ENCODE measurements at places on chromosomes 2 and 18. TPM values are rescaled to one million over a fixed set of nuclear protein-coding genes. Genes with fewer than 3 reads are reported as not detected.

GRCh38 chr2:45233301-45233700 is 224.0 kb upstream of the SIX2 start:
- no peak for DNase-seq

The NOP58 gene
- 49.6 TPM for total RNA-seq

- DNase-seq = no peak
Observed at GRCh38 chr18:76259096-76259495, 235.9 kb downstream of the ZNF516 start.

The ANO7 gene
- 2.6 TPM for total RNA-seq

DNA sequence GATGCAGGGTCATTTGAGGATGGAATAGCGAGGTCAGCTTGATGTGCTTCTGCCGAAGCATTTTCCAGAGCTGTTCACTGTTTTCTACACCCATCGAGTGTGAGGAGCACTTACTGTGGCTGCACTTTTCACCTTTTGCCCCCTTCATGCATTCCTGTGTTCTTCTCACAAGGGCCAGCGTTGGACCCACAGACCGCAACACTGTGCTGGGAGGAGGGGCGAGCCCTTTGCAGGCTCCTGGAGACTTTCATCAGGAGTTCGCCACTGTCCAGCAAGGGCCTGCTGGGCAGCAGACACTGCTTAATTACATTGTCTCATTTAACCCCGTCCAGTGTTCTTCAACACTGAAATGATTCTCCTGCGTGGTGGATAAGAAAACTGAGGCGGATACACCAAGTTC is 29.9 kb downstream of the CYP26B1 start:
- DNase-seq = no peak

DNA sequence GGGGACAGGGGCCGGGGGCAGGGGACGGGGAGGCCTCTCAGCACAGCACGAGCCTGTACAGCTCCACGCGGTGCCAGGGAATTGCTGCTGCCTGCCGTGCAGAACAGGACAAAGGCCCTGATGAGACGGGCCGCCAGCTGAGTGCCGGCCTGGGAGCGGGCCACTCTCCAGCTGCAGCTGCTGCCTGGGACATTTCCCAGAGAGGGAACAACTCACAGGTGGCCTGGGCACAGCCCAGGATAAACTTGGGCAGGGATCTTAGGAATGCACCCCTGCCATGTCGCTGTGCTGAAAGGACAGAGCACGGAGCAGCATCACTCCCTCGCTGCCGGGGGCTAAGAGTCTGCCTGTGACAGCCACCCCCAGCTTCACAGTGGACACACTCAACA is 38.8 kb downstream of the CENPO start:
- peak; percentile 58 for DNase-seq

The ZNF385B gene
- not detected for total RNA-seq

DNA sequence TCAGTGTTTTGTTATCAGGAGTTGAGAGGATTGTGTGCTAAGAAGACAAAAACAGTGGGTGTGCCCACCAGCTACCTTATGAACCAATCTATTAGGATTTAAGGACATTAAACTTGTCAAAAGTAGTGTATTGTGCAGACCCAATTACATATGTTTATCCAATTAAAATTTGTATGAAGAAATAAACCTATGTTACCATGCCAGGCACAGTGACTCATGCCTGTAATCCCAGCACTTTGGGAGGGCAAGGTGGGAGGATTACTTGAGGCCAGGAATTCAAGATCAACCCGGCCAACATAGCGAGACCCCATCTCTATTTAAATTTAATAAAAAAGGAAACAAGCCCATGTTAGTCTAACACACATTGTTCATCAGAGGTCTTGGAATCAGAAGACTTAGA is 162.2 kb downstream of the IRS1 start:
- DNase-seq = no peak

DNA sequence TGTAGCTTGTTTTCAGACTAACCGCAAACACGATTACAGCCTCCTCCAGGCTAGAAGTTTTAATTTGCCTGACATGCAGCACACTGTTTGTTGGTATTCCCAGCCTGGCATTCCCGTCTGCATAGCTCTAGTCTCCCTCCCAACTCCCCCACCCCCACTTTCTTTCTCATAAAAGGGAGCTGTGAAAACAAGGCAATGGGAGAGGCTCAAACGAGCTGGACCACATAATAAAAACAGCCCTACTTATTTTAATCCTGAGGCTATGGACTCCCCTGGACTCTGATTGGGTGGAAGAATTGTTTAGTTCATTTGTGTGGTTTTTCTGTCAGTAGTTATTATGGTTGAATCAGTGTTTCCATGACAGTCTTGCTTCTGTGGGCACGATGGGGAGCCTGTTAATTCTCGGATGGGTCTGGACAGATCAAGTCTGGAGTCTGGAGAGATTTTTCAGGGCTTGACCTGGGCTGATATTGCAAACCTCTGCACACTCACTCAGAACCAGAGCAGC is 1.2 kb downstream of the STON1 start:
- DNase-seq = no peak

- DNase-seq = no peak
Observed at GRCh38 chr2:238657132-238658053, 190.5 kb upstream of the TWIST2 start.

- DNase-seq = no peak
Observed at GRCh38 chr18:48975120-48975816, 24.5 kb upstream of the SMAD7 start.

DNA sequence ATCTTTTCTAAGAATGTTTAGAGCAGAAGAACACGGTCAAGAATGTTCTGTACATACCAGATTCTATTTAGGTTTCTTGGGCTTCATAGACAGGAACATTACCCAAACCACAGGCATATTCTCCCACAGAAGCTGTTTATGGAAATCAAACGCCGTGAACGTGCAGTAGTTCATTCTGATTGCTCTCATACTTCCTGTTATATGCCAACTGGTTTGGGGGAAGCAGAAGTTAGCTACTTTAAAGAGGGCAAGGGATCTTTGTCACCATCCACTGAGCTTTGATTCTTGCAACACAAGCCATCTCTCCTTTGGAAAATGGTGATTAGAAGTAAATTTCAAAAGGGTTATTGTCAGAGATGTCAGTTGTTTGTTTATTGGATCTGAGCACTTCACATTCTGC is 182.2 kb upstream of the NRP2 start:
- DNase-seq = no peak

DNA sequence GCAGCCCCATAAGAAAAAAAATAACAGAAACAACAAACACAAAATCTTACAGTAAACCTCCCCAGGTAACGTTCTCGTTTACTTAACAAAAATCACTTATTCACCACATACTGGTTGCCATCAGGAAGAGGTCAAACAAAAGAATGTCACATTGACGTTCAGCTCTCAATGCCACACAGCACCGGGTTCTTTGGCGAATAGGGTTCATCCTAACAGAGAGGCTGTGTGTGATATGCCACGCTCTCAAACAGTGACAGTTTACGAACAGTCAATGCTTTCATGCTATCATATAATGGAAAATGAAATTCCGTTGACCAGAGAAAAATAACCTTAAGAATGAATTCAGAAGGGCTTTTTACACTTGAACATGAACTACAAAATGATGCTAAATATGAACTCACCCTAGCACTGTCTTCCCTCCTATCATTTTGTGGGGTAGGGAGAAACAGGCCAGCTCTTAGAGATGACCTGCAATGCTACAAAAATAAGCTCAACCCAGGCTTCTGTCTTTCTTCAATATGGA is 2.0 kb downstream of the TMEM163 start:
- DNase-seq = no peak

- no peak for DNase-seq
Observed at GRCh38 chr2:31258351-31258750, 24.4 kb downstream of the EHD3 start.

DNA sequence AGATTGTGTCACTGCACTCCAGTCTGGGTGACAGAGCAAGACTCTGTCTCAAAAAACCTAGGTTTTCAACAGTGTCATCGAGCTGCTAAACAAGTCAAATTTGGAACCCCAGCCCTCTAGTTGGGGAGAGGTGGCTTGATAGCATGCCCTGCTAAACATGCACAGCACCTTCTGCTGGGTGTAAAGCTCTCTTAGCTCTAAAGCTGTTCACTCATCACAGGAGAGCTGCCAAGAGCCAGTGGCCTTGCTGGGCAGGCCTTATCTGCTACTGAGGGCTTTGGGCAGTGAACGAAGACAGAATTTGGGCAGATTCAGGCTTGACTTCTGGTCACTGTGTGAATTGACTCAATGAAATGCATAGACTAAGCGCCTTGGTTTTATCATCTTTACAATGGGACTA is 101.3 kb downstream of the LYPD1 start:
- DNase-seq = no peak

- peak; percentile 43 for DNase-seq
Observed at GRCh38 chr18:46555724-46556123, 101.3 kb downstream of the LOXHD1 start.
